NCI-H146 (cell line): ENCODE measurements at places on chromosomes 2 and 18.
A peak's percentile ranks its signal among the peaks of the same experiment; 100 is the strongest.

DNA sequence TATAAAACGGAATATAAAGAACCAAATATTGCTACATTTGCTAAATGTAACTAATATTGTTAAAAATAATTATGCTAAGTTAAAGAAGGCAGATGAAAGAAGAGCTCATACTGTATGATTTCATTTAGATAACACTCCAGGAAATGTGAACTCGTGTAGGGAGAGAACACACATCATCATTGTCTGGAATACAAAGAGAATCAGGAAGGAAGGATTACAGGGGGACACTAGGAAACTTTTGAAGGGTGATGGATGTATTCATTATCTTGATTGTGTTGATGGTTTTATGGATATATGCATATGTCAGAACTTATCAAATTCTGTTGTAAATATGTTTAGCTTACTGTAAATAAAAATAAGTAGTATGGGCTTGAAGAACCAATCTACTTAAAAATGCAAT is 104.1 kb upstream of the TRIB2 start:
- DNase-seq, result no peak

DNA sequence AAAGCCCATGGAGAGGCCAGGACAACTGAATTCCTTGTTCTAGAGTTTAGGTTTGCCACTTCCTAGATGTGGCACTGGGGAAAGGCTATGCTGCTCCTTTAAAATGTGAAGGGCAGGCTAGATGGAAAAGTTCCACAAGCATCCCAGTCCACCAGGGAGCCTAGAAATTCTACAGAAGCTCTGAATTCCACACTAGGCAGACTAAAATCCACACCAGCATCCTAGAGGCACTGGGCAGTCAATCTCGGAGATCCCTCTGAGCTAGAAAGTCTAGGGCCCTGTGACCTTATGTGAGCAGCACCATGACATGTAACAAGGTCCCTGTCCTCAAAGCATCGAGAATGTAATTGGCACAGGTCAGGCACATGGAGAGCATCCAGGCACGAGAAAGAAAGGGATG is 71.5 kb downstream of the LYPD1 start:
- DNase-seq, result no peak

DNA sequence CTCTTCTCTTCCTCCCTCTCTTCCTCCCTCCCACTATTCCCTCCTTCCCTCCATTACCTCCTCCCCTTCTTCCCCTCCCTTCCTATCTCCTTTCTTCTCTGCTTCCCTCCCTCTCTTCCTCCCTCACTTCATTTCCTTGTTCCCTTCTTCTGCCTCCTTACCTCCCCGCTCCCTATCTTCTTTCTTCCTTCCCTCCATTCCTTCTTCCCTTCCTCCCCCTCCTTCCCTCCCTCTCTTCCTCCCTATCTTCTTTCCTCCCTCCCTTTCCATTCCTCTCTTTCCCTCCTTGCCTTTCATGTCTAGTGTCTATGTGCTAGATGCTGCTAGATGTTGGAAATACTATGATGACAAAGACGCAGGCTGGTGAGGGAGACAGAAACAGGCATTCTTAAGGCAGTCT is 246.0 kb downstream of the TDRD15 start:
- no peak for DNase-seq

DNA sequence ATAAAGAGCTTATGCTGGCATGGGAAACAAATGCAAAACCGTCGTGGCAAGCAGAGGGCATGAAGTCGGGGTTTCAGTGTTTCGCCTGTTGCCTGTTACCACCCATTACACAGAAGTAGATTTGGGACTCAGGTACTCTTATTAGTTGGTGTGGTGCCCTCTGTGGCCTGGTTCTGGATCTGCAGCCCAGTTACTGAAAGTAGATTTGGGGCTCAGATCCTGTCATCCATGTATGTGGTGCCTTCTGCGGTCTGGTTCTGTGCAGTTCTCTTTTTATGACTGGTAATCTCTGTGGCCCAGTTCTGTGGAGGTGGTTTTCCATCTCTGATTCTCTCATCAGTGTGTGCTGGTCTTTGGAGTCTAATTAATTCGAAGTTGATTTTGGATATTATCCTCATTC is 45.2 kb downstream of the ADNP2 start:
- peak; percentile 17 for DNase-seq

- no peak for DNase-seq
Measured at GRCh38 chr2:1714291-1715064, 29.8 kb downstream of the PXDN start.

DNA sequence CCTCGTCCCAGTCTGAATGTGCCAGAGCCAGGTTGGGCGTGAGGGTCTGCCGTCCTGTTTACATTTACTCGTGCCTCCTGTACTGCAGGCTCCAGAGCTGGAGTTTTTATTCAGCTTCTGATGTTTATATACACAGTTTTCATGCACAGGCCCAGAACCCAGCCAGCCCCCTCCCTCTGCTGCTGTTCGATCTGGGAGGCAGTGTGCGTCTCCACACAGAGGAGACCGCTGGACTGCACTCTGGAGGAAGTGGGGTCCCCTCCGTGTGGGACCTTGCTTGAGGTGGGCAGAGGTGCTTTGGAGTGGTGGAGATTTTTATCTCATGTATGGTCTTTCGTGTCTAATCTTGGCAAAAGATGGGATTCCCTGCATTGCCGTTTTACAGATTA is 90.6 kb downstream of the GLI2 start:
- DNase-seq, result no peak

- DNase-seq, result no peak
Measured at GRCh38 chr2:122368576-122369243, 613.3 kb downstream of the TSN start.

DNA sequence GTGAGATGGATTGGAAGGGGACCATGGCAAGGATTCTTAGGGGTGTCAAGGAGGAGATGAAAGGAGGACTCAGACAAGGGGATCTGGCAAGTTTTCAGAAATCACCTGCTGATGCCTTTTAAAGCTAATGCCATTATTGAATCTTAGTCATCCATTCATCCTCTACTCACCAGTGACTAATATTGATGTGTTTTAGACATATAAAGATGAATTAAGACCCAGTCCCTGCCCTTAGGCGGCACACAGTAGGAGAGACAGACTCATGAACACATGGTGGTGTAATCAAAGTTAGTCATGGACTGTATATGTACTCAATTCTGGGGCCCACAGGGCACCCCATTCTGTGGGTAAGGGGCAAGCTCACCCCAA is 56.5 kb upstream of the ATL2 start:
- no peak for DNase-seq

DNA sequence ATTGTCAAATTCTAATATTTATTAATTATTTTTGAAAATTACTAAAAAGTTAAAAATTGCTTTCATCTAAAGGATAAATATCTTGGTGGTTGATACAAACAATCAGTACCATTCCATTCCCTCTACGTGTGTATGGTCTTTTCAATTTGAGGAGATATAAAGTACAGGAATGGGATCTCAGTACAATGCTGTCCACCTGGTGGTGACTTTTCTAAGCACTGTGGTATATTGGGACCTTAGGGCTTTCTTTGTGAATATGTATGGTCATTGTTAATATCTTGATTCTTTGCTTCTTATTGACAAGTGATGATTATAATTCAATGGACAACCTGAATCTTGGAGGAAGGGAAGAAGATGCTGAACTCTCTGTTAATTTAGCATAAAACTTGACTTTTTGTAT is 83.1 kb downstream of the NBEAL1 start:
- DNase-seq, result no peak

GRCh38 chr2:55224761-55225261 is 7.3 kb downstream of the CLHC1 start:
- no peak for DNase-seq

GRCh38 chr2:229869226-229869625 is 52.6 kb downstream of the TRIP12 start:
- peak; percentile 1 for DNase-seq

DNA sequence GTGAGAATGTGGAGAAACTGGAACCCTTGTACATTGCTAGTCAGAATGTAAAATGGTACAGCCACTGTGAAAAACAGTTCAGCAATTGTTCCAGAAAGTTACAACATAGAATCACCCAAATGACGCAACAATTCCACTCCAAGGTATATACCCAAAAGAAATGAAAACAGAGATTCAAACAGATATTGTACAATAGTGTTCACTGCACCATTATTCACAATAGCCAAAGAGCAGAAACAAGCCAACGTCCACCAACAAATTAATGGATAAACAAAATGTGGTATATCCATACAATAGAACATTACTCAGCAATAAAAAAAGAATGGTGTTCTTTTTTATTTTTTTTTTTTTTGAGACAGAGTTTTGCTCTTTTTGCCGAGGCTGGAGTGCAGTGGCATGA is 10.9 kb downstream of the CLASP1 start:
- DNase-seq, result no peak

DNA sequence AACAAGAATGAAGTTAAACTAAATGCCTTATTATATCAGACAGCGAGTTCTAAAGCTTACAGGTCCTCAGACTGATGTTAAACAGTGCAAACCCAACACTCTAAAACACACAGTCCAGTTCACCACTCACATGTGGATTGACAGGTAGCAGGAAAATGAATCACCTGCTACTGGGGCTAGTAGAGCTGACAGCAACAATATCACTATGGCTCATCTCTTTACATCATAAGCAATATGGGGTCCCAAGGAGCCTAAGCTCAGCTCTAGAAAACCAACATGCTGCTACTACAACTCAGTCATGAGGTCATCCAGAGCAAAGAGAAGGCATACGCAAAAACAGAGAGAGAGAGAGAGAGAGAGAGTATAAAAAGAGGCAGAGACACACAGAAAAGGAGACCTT is 145.4 kb downstream of the NBAS start:
- no peak for DNase-seq

DNA sequence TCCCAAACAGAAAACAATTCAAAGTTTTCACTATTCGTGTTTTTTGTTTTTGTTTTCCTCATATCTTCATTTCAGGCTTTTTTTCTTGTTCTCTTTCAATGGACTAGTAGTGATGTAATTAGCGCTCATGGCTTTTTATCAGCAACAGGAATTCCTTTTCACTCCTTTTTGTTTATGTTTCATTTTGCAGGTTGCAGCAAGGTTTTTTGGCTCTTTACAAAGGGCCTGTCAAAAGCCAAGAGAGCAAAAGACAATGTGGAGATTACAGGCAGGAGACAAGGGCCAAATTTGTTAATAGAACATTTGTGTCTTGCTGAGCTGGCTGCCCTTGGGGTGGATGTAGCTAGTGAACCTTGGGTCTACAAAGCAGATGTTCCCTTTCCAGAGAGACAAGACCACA is 467.4 kb upstream of the CDH20 start:
- no peak for DNase-seq

DNA sequence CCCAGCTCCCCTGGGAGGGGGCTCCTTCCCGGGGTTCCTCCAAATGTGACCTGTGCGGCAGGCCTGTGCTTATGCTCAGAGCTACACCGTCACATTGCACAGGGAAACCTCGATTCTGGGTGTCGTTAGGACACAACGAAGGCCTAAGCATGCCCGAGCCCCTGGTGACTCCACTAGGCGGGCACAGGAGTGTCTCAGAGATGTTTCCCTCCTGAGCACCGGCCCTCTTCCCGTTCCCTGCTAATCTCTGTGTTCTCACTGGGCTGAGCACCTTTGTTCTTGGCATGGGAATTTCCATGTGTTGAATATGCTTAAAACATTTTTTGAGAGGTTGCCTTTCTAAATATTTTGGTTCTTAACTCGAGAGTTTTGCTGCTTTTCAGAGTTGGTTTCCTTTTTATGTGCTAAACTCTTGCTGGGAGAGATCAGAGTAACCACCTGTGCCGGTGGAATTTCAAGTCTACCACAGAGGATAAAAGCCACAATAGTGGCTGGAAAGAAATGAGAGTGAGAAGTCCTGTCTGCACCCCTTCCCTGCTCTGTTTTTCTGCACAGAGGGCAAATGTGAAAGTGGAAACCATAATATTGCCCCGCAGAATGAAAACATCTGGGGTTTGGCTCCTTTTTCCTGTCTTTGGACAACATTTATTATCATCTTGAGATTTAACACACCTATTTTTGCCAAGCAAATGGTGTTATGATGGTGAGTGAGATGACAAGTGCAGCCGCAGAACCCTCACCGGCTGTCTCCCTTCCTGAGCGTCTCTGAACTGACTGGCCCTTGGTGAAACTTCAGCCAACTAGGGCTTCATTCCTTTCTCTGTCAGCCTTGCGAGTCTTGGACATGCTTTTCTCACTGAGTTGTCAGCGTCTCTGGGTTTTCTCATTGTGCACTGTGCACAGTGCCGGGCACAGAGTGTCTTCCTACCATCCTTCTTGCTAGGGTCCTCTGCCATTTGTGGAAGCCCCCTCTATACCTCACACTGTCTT is 154.1 kb downstream of the VAPA start:
- no peak for DNase-seq

GRCh38 chr2:182824056-182824766 is 42.2 kb downstream of the FRZB start:
- DNase-seq, result peak; percentile 51

DNA sequence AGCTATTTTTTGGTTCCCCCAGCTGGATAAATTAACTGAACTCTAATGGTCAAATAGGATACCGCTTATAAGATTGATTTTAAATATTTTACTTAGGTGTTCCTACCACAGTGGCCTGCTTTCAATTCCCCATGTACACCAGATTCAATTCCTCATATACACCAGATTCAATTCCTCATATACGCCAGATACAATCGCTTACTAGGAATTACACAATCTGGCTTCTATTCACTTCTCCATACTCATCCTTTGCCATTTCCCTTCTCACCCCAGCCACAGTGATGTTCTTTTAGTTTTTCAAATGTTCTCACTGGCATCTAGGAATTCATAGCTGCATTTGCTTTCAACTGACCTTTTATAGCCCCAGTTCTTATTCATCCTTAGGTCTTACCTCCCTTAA is 66.5 kb downstream of the SLC40A1 start:
- DNase-seq, result no peak

DNA sequence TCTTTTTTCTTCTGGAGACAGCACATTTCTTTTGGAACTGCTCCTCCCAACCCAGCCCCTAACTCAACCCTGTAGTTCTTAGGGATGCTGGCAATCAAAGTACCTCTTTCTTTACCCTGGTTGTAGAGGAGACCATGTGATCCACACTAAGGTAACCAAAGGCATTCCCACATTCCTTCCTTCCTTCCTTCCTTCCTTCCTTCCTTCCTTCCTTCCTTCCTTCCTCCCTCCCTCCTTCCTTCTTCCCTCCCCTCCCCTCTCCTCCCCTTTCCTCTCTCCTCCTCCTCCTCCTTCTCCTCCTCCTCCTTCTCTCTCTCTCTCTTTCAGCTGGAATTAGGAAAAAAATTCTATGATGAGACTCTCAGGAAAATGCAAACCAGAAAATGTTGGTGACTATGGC is 13.8 kb upstream of the RAPH1 start:
- no peak for DNase-seq

- peak; percentile 10 for DNase-seq
Measured at GRCh38 chr2:207341804-207342203, 176.1 kb upstream of the KLF7 start.
